Activated effector memory CD4-positive, alpha-beta T cell treated with anti-CD3 and anti-CD28 coated beads, Interleukin-2, amount 50 U/mL, for 16 hours (primary cell): ENCODE measurements at places on chromosomes 11 and 22.
A peak's percentile ranks its signal among the peaks of the same experiment; 100 is the strongest.

DNA sequence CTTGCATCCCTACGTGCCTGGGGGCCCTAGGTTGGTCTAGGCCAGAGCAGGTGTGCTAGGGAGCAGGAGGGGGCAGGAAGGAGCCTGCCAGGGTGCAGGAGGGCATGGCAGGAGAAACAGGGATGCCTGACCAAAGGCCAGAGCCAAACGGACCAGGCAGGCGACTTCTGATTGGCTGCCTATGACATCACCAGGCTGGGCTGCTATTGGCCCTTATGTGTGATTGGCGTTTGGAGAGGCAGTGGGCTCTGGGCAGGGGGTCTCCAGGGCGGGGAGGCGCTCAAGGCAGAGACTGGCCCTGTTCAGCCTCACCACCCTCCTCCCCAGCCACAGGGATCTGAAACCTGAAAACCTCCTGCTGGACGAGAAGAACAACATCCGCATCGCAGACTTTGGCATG is 44.4 kb downstream of the MOB2 start:
- no peak for DNase-seq

GRCh38 chr11:71331631-71332030 is 79.3 kb upstream of the SHANK2 start:
- peak; percentile 37 for DNase-seq

DNA sequence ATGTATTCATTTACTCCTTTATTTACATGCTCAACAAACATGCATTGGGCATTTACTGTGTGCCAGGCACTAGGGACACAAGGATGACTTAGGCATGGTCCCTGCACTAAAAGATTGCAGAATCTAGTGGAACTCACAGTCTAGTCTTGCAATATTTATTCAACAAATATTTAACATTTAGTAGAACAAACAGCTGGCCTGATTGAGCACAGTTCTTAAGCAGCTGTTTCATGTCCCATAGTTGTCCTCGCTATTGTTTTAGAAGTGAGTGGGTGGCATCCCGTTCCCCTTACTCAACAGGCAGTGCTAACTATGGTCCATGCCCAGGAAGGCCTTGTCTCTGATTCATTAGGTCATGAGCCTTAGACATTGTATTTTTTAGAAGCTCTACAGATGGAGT is 459.9 kb upstream of the CADM1 start:
- no peak for DNase-seq

DNA sequence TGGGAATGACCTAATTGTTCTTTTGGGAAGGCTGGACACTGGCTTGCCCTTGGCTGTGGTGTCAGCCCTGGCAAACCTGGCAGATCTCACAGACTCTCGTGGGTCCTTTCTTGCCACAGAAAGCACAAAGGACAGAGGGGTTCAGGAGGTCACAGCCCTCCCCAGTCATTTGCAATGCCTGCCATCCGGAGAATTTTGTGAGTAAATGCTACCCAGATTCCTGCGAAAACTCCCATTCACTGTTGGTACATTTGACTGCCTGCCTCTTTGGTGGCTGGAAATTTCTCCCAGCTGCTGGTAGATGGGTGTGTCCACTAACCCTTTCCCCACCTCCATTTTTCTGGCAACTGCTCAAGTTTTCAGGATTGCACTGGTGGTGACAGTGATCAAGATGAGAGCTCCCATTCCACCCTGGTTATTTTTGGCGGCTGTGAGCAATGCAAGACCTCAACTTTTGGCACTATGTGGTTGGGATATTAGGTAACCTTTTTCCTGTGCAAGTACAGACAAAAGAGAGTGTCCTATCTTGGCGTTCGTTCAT is 155.7 kb downstream of the NAV2 start:
- no peak for DNase-seq

- no peak for DNase-seq
Observed at GRCh38 chr11:36512016-36512415, 1.9 kb upstream of the TRAF6 start.

DNA sequence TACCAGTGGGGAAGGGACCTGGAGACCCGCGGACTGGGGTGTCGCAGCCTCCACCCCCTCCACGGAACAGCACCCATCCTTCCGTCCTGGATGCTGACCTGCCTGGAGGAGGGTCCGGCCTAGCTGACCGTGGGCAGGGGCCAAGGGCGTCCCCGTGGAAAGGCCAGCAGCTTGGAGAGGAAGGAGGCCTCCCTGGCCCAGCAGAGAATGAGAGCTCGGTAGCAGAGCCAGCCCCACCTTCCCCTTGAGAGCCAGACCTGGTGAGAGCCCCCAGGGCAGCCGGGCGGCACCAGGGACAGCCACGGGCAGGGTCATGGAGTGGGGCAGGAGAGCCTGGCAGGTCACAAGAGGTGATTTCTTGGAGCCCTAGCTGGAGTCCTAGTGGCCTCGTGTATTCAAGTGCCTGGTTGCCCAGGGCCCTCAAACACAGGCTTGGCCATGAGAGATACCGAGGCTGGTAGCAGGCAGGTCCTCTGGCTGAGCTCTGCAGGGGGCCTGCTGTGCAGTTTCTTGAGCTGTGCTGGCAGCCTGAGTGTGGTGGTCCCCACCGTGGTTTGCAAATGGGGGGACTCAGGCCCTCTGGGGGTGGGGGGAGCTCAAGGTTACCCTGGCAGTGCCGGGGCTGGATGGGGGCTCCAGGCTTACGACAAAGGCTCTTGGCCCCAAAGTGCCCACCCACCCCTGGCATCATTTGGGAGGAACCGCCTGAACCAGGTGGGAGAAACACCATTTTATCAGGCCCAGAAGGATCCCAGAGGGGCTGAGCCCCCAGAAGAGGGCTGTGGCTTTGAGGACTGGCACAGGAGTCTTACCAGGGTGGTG is 7.6 kb downstream of the TSPAN32 start:
- no peak for DNase-seq

- DNase-seq, result no peak
Observed at GRCh38 chr11:67356387-67356863, 3.1 kb upstream of the POLD4 start.

DNA sequence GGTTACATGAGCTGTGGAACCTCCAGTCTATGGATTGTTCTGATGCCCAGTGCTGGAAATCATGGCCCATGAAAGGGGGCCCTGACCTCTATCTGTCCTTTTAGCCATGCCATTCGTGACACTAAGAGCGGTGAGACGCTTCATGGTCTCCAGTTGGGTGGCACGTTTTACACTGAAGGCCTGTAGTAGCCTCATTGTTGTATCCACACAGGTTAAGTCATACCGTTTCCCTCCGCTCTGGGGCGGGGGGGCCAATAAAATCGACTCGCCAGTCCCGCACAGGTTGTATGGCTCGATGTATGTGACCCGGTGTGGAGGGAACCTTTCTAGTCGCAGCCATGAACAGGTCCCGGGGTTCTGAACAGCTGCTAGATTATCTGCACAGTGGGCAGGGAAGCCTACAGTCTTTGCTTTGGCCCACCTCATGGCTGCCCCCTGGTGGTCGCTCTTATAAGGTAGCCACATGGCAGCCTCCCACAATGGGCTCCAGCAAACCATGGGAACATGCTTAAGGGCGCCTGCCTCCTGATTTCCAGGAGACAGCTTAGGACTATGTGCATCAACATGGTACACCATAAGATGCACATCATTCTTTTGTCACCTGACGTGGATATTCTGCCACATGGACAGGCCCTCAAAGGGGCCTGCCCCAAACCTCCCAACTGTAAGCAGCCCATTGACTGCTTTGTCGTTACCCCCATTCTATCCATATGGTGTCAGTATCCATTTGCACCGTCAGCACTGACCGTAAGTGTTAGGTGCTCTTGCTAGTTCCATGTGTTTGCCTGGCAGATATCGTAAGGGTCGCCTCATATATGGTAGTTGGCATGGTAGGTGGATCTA is 19.7 kb upstream of the APOL3 start:
- peak; percentile 94 for DNase-seq

- no peak for DNase-seq
Observed at GRCh38 chr22:24893341-24894070, 53.0 kb downstream of the LHFPL7 start.

- peak; percentile 66 for DNase-seq
Observed at GRCh38 chr11:315516-315994, 1.7 kb downstream of the IFITM1 start.

- DNase-seq, result no peak
Observed at GRCh38 chr11:129637473-129637872, 178.2 kb upstream of the TMEM45B start.

GRCh38 chr11:125335106-125335505 is 161.0 kb downstream of the FEZ1 start:
- DNase-seq, result peak; percentile 50

- DNase-seq, result no peak
Observed at GRCh38 chr11:75940911-75941310, 125.9 kb downstream of the UVRAG start.

DNA sequence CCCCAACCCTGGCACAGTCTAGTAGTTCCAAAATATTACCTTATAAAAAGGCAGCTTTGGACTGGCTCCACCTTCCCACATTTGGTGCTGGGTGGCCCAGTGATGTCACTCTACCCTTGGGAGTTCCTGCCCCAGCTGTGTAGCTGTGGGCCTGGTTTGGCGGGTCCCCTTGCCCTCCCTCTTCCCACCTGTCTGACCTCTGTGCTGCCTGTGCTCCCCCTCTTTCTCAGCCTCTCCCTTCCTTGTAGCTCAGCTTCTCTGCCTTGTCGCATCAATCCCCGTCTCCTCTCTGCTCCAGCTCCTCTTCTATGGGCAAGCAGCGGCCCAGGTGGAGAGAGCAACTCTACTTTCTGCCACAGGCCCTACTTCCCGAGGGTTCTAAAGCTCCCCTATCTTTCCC is 54.6 kb downstream of the CHRDL2 start:
- no peak for DNase-seq

GRCh38 chr11:16856022-16856471 is 117.6 kb downstream of the C11orf58 start:
- DNase-seq, result no peak

DNA sequence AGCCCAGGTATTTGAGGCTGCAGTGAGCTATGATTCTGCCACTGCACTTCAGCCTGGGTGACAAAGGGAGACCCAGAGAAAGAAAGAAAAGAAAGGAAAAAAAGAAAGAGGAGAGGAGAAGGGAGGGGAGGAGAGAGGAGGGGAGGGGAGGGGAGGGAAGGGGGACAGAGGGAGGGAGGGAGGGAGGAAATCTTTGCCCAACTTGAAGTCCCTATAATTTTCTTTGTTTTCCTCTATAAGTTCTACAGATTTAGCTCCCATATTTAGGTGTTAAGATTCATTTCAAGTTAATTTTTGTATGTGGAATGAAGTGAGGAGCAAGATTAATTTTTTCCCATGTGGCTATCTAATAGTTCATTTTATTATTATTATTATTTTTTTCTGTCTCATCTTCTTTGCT is 328.3 kb downstream of the LARGE1 start:
- DNase-seq, result no peak

DNA sequence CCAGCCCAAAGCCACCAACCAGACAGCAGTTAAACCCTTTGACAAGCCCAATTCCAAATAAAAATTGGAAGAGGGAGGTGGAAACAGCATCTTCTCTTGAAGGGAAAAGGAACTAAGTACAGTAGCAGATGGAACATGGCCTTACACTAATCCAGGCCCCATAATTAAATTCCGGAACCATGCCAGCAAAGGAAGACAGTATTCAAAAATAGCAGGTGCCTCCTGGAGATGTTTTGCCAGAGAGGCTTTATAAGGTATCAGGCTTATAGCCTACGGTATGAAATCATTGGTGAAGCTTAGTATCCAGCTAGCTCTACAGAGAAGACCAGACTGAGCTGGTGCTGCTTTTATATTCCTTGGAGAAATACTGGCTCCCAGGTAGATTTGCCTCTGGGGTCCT is 344.1 kb upstream of the API5 start:
- DNase-seq, result no peak

GRCh38 chr11:289712-290620 is 1.0 kb downstream of the PGGHG start:
- peak; percentile 66 for DNase-seq

DNA sequence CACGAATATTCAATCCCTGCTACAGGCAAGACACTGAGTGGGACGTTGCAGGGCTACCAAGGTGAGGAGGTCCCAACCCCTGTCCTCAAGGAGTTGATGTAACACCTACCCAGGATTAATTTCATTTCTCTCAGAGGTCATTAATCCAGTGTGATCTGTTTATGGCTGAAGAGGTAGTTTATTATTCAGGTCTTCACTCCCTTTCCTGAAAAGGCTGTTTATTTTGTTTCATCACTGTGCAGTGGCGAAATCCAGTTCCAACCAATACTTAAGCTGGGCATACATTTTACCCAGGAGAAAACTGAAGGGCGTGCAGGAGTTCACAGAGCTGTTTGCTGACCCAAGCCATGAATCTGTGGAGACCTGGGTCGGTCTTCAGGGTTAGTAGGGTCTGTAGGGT is 2.7 kb upstream of the PTPRJ start:
- no peak for DNase-seq

DNA sequence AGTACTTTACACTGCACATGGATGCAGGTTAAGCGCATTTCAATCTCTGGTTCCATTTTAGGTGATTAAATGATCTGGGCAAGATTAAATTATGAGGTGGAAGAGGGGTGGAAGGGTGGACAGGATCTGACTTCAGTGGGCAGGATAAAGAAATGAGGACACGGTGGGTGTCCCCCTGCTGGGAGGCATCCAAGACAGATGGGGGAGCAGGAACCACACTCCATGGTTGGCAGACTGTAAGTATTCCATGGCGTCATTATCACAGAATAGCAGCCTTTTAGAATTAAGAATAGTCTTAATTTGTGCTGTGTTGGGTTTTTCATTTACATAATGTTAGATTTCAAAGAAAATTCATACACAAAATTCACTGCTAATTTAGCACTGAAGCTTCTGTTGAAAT is 7.6 kb upstream of the SORL1 start:
- no peak for DNase-seq

GRCh38 chr11:86197448-86197847 is 47.1 kb upstream of the EED start:
- no peak for DNase-seq

DNA sequence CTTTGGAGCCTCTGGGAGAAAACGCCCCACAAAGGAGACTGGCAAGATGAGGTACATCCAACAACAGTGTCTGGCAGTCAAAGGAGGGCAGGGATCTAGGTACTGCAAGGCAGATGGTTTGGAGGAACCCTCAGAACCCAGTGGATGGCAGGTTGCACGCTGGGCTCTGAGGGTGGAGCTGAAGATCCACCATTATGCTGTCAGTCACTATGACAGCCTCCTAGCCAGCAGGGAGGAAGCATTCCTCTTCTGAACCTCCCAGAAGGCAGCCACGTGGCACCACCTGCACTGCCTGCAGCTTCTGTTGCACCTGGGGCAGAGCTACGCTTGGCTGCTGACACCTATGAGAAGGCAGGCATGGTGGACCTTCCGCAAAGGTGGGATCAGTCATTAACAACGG is 40.2 kb downstream of the HTR3A start:
- DNase-seq, result no peak
